Aorta (tissue), 5 donors: ENCODE measurements at places on chromosomes 4 and X. TPM values are rescaled to one million over a fixed set of nuclear protein-coding genes. Genes with fewer than 3 reads are reported as not detected.

CCSER1 gene
- not detected for polyA plus RNA-seq

RAB9B gene
- 5.0 TPM for polyA plus RNA-seq

SOWAHD gene
- polyA plus RNA-seq: not detected

ZNF732 gene
- 0.18 TPM for polyA plus RNA-seq

ATP2B3 gene
- polyA plus RNA-seq: 0.20 TPM

FRAS1 gene
- 0.08 TPM for polyA plus RNA-seq

ARHGAP4 gene
- 31.9 TPM for polyA plus RNA-seq

TRPC5OS gene
- not detected for polyA plus RNA-seq

VSIG4 gene
- polyA plus RNA-seq: 105 TPM

PRDM5 gene
- 4.4 TPM for polyA plus RNA-seq

FRG2 gene
- not detected for polyA plus RNA-seq

RBMX gene
- 131 TPM for polyA plus RNA-seq

SCML2 gene
- 1.6 TPM for polyA plus RNA-seq
